Iris pigment epithelial cell (primary cell): ENCODE measurements at places on chromosomes 13 and 19.

- DNase-seq, result no peak
These were observed 180.5 kb downstream of the IRS2 start for GRCh38 chr13:109605846-109606245.

DNA sequence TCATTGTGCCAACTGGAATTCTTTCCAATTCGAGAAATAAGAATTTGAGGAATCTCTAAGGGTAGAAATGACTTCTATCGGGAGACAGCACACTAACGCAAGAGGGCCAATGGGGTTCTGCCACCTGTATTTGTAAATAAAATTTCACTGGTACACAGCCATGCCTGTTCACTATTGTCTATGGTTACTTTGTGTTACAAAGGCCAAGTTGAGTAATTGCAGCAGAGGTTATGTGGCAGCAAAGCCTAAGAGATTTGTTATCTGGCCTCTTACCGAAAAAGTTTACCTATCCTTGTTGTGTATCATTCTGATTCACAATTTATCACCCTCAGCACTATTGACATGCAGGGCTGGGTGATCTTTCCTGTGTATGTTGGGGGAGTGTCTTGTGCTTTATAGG is 278.0 kb downstream of the KLF5 start:
- no peak for DNase-seq

DNA sequence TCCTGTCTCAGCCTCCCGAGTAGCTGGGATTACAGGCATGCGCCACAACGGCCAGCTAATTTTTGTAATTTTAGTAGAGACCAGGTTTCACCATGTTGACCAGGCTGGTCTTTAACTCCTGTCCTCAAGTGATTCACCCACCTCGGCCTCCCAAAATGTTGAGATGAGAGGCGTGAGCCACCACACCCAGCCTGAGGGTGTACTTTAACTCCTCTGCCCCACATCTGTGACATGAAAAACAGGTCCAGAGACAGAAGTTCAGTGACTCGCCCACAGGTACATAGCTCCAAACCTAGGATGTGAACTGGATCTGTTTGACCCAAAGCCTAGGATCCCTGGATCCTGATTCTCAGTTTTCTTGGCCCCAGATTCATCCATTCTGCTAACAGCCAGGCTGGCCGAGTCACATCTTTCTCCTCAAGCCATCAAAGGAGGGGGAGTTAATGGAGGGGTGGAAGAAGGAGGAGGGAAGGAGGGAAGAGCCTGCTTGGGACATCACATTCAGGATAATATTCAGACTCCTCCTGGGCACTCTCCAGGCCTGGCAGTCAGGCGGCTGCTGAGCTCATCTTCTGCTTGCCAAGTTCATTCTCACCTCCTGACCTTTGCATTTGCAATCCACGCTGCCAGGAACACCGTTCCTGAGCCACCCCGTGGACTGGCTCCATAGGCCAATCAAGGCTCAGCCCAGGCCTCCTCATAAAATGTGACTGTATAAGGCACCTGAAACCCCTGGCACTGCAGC is 3.1 kb downstream of the SPC24 start:
- DNase-seq, result peak; percentile 87

DNA sequence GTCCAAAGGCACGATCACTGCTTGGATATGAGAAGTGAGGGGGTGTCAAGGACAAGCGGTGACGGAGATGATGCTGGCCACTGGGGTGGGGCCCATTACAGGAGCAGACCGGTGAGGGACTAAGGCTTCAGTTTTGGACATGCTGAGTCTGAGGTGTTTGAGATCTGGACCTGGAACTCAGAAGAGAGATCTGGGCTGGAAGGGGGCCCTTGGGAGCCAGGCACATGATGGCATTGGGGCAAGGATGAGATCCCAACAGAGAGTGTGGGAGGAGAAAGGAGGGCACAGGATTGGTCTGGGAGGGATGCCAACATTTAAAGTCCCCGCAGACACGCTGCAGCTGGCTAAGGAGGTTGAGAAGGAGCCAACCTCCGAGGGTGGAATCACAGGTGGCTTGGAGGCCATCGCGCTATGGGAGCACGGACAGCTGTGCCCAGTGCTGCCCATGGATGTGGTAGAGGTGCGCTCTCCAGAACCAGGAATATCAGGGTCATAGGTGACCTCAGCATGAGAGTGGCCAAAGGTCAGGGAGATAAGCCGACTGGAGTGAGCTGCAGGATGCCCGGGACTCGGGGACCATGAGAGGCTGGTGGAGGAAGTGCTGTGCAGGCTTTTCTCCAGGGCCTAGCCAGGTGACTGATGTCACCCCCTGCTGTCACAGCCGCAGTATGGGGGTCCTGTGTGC is 21.8 kb downstream of the DHRS12 start:
- no peak for DNase-seq

DNA sequence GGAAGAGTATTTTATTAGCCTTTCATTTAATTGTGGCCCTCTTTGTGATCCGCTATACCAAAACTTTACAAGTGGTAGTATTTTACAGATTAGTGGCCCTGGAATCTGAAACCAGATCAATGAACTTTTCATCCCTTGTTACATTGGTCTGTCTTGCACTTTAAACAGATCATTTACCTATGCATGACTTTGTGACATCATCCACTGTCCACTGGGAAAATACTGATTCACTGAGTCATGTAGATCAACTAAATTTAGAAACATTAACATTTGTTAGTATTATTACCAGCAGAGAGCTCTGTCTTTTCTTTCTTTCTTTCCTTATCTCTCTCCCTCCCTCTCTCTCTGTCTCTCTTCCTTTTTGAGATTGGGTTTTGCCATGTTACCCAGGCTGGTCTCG is 17.5 kb downstream of the PCDH8 start:
- DNase-seq, result peak; percentile 36

DNA sequence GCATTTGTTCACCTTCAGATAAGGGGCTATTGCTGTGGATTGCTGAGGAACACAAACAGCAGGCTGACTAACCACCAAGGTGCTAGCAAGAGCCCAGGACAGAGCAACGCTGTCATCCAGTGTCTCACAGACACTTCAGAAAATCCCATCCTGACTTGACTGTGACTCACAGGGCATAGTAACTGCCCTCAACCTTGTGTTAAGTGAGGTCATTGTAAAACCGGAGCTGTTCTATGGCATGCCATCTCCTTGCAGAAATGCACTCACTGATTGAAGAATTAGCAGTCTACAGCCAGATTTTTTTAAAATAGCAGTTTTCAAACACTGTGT is 51.1 kb downstream of the TNFRSF19 start:
- DNase-seq, result peak; percentile 89

DNA sequence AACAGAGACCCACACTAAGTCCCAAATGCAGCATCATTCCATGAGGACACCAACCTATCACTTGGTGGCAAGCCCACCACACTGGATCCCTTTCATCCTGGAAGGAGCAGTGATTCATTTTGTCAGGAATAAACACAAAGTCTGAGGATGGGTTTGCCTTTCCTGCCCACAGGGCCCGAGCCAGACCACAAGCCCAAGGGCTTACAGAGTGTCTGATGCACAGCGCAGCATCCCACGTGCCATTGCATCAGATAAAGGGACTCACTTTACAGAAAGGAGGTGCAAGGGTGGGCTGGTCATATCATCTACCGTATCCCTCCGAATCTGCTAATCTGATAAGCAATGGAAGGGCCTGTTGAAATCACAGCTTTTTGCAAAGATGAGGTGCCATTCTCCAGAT is 12.2 kb upstream of the KCTD15 start:
- DNase-seq, result peak; percentile 34

DNA sequence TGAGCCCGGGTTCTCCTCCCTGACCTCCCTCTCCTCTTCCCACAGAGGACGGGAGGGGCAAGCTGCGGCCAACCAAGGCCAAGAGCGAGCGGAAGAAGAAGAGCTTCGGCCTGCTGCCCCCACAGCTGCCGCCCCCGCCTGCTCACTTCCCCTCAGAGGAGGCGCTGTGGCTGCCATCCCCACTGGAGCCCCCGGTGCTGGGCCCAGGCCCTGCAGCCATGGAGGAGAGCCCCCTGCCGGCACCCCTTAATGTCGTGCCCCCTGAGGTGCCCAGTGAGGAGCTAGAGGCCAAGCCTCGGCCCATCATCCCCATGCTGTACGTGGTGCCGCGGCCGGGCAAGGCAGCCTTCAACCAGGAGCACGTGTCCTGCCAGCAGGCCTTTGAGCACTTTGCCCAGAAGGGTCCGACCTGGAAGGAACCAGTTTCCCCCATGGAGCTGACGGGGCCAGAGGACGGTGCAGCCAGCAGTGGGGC is 162.2 kb downstream of the KDM4B start:
- DNase-seq, result no peak

GRCh38 chr13:45863709-45864590 is 12.4 kb upstream of the SIAH3 start:
- no peak for DNase-seq

DNA sequence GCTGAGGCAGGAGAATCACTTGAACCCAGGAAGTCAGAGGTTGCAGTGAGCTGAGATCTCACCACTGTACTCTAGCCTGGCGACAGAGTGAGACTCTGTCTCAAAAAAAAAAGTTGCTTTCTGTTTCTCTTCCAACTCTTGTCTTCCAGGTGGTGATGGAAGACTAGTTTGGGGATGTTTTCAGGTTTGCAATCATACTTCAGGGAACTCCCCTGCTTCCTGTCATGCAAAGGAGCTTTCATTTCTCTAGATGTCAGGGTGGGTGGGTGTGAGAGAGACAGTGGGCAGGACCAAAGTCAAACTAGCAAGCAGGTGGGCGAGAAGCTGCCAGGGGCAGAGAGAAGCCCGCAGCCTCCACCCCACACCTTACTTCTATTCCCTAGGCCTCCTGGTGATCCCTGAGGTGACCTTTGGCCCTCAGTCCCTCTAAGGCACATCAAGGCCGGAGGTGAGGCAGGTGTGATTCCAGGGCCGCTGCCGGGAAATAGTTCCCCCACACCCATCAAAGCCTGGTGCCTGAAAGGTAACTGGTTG is 25.7 kb downstream of the CCNE1 start:
- DNase-seq, result no peak

- DNase-seq, result no peak
These were observed 147.5 kb downstream of the NDFIP2 start for GRCh38 chr13:79628463-79628862.

DNA sequence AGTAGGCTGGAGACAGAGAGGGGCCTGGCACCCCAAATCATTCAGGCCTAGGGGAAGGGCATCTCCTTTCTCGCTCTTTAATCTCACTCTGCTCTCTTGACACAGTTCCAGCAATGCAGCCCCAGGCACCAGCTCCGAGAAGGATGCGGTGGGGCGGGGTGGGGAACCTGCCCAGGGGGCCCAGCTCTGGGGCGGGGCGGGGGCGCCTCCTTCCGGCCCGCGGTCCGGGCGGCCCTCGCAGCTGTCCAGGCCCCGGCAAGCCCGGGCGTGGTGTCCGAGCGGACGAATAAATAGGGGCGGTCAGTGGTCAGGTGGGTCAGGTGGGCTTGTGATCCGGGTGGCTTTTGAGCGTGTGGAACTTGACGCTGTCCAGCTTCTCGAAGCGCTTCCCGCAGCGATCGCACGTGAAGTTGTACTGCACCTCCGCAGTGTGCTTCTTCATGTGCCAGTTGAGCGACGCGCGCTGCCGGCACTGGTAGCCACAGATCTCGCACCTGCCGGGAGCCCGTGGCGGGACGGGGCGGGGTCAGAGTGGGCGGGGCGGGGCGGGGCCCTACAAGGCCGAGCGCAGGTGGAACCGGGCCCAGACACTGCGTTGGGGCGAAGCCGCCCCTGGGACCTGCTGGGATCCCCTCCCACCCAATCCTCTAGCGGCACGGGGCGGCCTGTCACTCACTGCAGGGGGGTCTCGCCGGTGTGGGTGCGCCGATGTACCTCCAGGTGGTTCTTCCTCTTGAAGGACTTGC is 2.7 kb upstream of the ELAVL3 start:
- DNase-seq, result no peak

DNA sequence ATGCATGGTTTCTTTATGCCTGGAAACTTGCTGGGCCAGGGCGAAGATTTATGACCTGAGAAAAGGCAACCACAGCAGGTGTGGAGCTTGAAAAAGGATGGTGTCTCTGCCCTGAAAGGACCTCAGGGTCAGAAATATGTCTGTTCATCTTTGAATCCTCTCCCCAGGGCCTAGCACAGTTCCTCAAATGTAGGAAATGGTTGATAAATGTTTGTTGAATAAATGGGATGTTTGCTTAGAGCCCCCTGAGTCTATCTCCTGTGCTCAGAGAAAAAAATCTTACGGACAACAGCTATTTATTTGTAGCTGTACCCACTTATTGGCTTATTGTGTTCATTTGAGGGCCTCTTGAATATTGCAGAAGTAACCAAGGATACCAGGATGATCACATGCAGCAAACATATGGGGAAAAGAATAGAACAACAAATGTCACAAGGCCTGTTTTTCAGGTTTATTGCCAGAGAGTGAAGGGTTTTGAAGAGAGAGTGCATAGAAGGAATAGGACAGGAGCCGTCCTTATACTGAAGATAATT is 114.5 kb downstream of the KLF5 start:
- DNase-seq, result no peak

- DNase-seq, result peak; percentile 49
These were observed 76.5 kb downstream of the ZNF726 start for GRCh38 chr19:23991170-23991569.

GRCh38 chr19:53927739-53928138 is 18.7 kb downstream of the CACNG7 start:
- DNase-seq, result peak; percentile 76

DNA sequence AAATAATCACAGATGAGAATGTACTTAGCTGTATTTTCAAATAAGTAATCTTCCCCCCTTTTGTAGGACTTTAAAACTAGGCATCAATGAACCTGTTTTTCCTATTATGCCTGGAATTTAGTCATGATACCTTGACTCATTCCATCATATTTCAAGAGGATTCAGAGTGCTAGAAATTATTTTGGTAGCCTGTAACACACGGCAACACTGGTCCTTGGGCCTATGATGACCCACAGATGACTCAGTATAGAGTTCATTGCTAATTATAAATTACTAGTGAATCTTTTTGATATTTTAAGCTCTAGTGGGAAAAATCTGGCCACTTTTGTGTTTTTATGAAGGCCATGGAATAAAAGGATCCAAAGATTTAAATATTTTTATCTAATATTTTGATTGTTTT is 26.0 kb upstream of the GARRE1 start:
- no peak for DNase-seq

DNA sequence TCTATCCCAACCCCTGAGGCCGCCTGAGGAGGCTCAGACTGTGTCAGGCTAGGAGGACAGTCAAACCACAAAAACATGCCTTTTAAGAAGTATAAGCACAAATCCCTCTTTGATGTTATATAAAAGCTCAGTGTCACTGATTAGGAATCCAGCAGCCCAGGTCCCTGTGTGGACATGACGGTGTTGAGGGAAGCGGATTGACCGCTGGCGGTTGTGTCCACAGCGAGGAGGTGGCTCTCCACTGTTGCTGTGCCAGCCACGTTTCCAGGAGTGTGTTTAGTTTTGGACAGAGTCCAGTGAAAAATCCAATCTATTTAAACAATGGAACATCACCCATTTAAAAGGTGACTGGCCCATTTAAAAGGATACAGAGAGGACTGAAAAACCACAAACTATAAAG is 7.5 kb upstream of the GJA3 start:
- no peak for DNase-seq

GRCh38 chr13:52348071-52348470 is 57.9 kb downstream of the THSD1 start:
- DNase-seq, result peak; percentile 81

- DNase-seq, result no peak
These were observed 70.1 kb downstream of the COL4A1 start for GRCh38 chr13:110236831-110237261.
